Endothelial cell of umbilical vein (primary cell): ENCODE measurements at places on chromosomes 3 and 15.
A peak's percentile ranks its signal among the peaks of the same experiment; 100 is the strongest.

DNA sequence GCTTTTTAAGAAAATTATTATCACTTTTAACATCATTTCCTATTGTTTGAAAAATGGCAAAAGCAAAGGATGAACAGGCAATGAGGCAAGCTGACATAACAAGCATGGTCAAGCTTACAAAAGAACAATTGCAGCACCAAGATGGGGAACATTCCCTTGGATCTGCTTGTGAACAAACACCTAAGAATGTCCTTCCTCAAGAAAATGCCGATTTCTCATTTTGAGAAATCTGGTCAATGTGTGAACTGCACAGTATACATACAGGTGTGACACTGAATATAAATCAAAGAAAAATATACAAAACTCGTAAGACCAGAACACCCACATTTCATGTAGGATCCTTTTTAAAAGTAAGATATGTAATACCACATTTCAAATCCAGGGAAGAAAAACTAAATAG, 58.9 kb downstream of the LRRFIP2 start:
- peak; percentile 77 for DNase-seq

- no peak for DNase-seq
Observed at GRCh38 chr3:50302095-50303012, 1.0 kb downstream of the HYAL1 start.

- DNase-seq: no peak
Observed at GRCh38 chr15:56410721-56411120, 45.5 kb downstream of the TEX9 start.

DNA sequence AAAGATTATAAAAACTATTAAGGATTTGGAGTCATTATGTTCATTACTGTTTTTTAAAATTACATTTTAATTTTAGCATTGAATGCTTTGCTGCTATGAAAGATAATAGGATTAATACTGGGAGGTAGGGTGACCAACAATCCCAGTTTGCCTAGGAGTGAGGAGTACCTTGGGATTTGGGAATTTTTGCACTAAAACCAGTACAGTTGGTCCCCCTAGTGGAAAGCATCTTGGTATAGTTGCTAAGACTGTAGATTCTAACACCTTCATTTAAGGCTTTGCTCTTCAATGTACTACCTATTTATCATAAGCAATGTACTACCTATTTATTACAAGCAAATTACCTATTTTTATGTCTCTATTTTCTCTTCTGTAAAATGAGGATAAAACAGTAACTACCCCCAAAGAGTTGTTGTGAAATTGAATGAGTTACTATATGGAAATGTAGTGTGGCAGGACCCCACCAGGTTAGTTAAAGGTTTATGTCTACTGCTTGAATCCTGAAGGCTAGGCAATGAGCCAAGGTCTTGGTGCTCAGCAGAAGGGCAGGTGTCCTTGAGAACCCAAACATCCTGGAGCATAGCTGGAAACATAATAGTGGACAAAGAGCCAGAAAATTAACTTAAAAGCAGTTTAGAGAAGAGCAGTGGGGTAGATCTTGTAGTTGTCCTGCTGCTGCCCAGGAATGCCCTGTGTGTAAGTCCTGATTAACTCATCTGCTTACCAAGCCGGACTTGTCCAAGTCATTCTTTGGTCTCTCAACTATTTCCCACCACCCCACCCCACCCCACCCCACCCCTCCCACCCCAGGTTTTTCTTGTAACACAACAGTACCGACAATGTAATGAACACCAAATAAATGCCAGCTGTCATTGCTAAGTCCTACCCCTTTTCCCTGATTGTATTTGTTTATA, 49.2 kb upstream of the NMD3 start:
- peak; percentile 50 for DNase-seq

GRCh38 chr3:58484045-58484721, 7.7 kb upstream of the KCTD6 start:
- DNase-seq: no peak

GRCh38 chr3:123272547-123272946, 70.8 kb downstream of the SEC22A start:
- DNase-seq: no peak

- no peak for DNase-seq
Observed at GRCh38 chr3:10281951-10282350, 10.8 kb downstream of the GHRL start.

GRCh38 chr3:165797551-165797950, 39.7 kb downstream of the BCHE start:
- DNase-seq: no peak

DNA sequence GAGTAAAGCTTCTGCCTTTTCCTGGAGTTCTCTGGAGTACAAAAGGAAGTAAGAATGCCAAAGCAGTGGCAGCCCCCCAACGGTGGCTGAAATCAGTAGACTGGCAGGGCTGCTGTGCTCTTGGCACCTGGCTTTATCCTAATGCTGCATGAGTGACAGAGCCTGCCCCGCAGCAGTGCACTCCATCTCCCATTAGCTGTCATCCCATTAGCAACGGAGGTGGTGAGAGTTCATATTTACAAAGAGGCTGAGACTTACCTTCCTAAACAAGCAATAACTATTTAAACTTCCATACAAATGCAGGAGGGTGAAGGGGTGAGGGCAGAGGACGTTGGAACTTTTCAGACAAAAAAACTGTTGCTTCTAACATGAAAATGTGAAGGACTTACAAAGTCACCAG, 51.9 kb downstream of the SERPINI1 start:
- no peak for DNase-seq

- DNase-seq: no peak
Observed at GRCh38 chr15:79948095-79948695, 22.8 kb downstream of the BCL2A1 start.

DNA sequence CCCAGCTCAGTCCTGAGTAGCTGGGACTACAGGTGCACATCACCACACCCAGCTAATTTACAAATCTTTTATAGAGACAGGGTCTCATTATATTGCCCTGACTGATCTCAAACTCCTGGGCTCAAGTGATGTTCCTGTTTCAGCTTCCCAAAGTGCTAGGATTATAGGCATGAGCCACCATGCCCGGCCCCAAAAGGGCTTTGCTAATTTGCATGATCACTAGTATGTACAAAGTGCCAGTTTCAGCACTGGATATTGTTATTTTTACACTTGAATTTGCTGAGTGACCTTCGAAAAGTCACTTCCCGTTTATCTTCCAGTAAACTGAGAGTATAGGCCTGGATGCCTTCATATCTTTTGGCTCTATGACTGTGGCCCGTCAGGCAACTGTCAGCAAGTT, 12.2 kb downstream of the CLN6 start:
- DNase-seq: no peak

- no peak for DNase-seq
Observed at GRCh38 chr3:35969406-35969805, 330.1 kb downstream of the ARPP21 start.

- DNase-seq: no peak
Observed at GRCh38 chr3:50393061-50393460, 33.7 kb upstream of the TMEM115 start.

GRCh38 chr3:147424581-147425387, 15.6 kb downstream of the ZIC1 start:
- no peak for DNase-seq

- DNase-seq: no peak
Observed at GRCh38 chr15:89792106-89792805, 16.1 kb downstream of the MESP2 start.

- DNase-seq: no peak
Observed at GRCh38 chr3:58565621-58566397, 11.4 kb downstream of the FAM107A start.

DNA sequence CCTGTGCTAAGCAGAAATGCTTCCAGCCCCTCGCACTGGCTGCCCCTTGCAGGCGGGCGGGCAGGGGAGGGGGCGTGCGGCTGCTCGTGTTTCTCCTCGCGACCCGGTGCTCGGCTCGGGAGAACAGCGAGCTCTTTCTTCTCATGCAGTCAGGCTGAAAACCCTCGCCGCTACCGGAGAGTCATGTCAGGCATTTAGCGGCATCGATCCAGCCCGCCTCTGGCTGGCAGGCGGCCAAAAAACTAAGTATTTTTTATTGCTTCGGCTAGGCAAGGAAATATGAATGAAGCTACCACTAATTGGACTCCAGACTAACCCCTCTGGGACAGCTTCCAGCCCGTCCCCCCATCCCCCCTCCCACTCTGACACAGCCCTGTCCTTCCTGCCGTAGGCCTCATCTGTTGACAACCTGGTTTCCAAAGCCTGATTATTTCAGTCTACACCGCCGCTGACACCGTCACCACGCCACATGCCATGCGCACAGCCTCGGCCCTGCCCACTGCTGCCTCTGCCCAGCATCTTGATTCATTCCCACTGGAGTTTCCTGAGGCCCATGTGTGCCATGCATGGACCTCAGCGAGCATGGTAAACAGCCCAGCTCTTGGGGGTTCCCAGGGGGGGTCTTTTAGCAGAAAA, 35.3 kb downstream of the TLE3 start:
- DNase-seq: peak; percentile 60

DNA sequence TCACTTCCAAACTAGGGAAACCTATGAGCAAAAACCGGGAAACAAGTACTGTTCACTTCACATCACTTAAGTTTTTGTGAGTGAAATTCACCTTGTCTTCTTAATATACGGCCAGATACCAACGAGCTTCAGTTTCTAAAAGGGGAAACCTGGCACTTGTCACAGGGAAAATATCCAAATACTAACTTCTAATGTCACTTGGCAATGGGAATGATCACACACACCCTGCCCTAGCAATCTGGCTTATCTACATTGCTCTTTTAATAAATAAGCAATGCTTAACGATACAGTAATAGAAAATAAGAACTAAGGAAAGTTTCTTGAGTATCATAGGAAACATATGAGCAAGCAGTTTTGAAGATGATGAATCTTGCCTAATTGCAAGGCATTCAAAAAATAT, 34.6 kb upstream of the PLOD2 start:
- DNase-seq: no peak

DNA sequence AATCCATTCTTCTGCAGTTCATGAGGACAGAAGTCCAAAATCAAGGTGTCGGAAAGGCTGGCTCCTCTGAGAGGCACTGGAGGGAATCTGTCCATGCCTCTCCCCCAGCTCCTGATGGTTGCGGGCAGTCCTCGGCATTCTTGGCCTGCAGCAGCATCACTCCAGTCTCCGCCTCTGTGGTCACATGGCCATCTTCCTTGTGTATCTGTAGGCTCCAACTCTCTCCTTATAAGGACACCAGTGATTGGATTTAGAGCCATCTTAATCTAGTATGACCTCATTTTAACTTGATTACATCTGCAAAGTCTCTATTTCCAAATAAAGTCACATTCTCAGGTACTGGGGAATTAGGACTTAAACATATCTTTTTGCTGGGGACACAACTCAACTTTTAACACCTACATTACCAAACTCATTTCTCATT, 56.0 kb upstream of the FLNB start:
- DNase-seq: peak; percentile 84

GRCh38 chr3:140135461-140135860, 200.5 kb downstream of the CLSTN2 start:
- DNase-seq: no peak

DNA sequence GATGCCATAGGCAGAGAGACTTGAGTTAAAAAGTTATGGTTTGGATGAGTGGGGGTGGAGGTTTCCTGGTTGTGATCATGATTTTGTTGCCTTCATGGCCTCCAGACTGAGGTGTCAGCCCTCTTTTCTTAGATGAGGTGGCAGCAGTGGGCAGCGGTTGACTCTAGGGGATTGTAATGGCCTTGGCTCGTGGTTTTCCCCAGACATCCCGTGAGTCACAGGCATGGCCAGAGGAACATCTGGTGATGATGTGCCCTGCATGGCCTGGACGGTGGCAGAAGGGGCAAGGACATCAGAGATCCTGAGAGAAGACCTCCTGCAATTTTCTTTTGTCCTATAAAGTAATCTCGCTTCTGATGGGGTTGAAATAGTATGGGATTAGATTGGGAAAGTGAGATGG, 12.4 kb downstream of the RETNLB start:
- DNase-seq: no peak

DNA sequence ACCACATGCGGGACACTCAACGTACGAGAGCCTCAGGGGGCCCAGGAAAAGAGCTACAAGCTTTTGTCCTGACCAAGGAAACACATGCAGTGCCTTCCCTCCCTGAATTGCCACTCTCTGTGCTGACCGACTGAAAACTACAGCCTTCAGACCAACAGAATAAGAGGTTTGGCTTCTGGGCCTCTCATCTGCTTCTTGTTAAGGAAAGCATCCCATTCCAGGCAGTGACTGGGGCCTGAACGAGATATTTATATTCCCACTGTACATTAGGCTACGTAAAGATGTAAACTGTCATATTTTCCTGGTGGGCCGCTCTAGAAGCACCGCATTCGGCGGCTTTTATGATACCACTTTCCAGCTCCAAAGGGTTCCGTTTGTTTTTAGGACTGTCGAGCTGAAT, 208.9 kb upstream of the TPM1 start:
- no peak for DNase-seq

DNA sequence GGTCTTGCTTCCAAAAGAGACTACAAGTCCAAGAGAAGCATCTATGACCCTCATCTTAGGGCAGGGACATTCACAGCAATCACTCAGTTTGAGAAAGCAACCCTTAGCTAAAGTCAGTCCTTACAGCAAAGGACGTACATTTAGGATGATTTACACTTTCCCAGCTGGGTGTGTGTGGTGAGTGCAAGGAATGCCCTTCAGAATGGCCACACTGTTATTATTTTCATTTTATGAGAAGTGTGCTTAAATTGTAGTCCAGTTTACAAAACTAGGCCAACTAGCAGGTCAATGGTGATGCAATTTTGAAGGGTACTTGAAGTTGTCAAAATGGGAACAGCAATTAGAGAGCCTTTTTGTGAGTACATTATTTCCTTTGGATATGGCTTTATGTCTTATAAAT, 26.0 kb upstream of the CCK start:
- no peak for DNase-seq

- no peak for DNase-seq
Observed at GRCh38 chr3:42746455-42747450, 26.3 kb downstream of the CCDC13 start.

DNA sequence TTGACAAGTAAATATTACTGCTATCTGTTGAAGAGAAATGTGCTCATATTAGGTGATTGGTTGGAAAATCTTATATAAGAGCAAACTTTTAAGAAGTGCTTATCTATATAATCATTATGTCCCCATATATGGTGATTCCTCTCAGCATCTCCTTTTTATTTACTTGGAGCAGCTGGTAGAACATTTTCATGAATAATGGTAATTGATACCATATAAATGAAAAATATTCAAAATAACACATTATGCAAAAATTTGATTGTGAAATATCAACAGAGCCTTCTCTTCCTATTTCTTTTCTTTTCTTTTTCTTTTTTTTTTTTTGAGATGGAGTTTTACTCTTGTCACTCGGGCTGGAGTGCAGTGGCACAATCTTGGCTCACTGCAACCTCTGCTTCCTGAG, 56.2 kb downstream of the ROBO2 start:
- DNase-seq: no peak
